ENCODE measurements at places on chromosomes 2 and 18. TPM values are rescaled to one million over a fixed set of nuclear protein-coding genes. Genes with fewer than 3 reads are reported as not detected.
A peak's percentile ranks its signal among the peaks of the same experiment; 100 is the strongest.

GRCh38 chr2:139778732-139779131, 998.5 kb upstream of the NXPH2 start:
- DNase-seq, result no peak
- no peak overlapping the region for H3K27ac ChIP-seq
- H3K4me1 ChIP-seq, result no peaks in the 10 kb centered on the region
- H3K27me3 ChIP-seq, result no peaks in the 10 kb centered on the region
- H3K36me3 ChIP-seq, result no peaks in the 10 kb centered on the region

CFAP65 gene
- not detected for total RNA-seq

DNA sequence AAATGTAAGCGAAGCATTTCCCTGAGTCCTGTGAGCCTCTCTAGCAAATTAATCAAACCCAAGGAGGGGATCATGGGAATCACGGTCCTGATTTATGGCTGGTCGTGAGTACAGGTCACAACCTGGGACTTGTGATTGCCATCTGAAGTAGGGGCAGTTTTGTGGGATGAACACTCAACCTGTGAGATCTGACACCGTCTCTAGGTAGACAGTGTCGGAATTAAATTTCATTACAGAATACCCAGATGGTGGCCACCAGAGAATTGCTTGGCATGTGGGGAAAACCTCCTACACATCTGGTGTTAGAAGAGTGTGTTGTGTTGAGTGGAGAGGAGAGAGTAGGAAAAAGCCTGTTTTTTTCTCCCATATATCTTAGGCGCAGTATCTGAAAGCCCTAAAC, 12.5 kb downstream of the CAPN14 start:
- no peak for DNase-seq
- peaks cover 2% of the 10 kb centered on the region for H3K27me3 ChIP-seq
- no peak overlapping the region for H3K27ac ChIP-seq
- H3K4me3 ChIP-seq, result no peak overlapping the region
- H3K4me1 ChIP-seq, result no peaks in the 10 kb centered on the region

GRCh38 chr2:111118981-111119821, 1.5 kb upstream of the BCL2L11 start:
- no peaks in the 10 kb centered on the region for H3K36me3 ChIP-seq
- no peak overlapping the region for H3K27ac ChIP-seq
- peaks cover 58% of the 10 kb centered on the region for H3K27me3 ChIP-seq
- peaks cover 48% of the 10 kb centered on the region for H3K4me1 ChIP-seq
- DNase-seq, result peak; percentile 50

DNA sequence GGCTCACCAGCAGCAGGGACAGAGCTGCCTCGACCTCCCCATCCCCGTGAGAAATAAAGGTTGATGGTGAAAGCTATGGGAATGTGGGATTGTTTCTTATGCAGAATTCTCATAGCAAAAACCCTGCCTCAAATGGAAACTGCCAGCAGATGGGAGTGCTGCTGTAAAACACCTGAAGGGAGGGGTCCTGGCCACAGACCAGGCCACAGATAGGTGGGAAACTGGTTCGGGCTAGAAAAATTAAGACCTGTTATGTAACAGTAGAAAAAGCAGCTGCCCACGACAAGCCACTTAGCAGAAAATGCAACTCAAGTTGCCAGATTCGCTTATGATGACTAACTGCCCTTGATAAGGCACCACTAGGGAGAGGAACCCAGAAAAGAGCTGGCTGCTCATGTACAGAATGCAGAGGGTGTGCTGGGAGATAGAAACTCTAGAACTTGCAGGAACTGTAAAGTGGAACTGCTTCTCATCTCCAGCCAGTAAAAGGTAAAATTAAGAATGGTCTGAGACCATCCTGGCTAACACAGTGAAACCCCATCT, 114.5 kb upstream of the SALL3 start:
- H3K4me1 ChIP-seq, result no peaks in the 10 kb centered on the region
- H3K36me3 ChIP-seq, result no peaks in the 10 kb centered on the region
- no peak overlapping the region for H3K4me3 ChIP-seq

DNA sequence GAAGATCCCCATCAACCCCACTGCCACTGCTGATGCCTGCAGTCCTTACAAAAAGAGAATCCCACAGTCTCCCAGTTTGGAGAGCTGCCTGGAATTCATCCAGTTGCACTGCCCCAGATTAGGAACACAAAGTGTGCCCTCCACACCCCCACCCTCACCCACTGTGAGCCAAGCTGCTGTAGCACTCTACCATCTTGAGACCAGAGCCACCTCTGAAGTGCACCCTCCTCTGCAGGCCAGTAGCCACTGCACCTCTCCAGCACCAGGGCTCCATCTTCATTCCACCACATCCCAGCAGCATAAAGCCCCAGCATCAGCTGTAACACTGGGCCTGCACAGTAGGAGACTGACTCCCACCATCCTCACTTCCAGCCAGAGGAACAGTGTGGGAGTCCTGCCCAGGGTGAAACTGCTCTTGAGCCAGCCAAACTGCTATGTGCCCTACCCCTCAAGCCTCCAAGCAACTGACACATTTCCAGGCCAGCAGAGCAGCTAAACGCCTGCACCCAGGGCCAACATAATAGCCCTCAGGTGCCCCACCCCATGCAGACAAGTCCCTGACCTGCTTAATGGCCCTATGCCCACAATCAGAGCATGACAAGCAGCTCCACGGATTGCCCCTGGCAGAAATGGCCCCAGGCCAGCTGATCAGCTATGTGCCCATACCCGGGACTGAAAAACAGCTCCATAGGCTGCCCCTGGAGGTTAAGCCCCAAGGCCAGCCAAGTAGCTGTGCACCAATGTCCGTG, 206.0 kb downstream of the ATAD2B start:
- H3K27ac ChIP-seq, result no peak overlapping the region
- no peak for DNase-seq
- peaks cover 4% of the 10 kb centered on the region for H3K36me3 ChIP-seq
- H3K4me3 ChIP-seq, result no peak overlapping the region
